ENCODE measurements at places on chromosomes 11 and 22.

GRCh38 chr11:77250881-77251640 is 50.4 kb downstream of the GDPD4 start:
- DNase-seq, result peak; percentile 75

DNA sequence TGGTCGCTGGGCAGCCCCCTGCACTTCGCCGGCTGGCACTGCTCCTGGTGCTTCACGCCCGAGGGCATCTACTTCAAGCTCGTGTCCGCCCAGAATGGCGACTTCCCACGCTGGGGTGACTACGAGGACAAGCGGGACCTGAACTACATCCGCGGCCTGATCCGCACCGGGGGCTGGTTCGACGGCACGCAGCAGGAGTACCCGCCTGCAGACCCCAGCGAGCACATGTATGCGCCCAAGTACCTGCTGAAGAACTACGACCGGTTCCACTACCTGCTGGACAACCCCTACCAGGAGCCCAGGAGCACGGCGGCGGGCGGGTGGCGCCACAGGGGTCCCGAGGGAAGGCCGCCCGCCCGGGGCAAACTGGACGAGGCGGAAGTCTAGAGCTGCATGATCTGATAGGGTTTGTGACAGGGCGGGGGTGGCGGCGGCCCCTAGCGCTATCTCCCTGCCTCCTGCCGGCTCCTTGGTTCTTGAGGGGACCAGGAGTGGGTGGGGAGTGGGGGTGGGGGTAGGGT is 13.5 kb upstream of the MIEF1 start:
- no peak for DNase-seq

DNA sequence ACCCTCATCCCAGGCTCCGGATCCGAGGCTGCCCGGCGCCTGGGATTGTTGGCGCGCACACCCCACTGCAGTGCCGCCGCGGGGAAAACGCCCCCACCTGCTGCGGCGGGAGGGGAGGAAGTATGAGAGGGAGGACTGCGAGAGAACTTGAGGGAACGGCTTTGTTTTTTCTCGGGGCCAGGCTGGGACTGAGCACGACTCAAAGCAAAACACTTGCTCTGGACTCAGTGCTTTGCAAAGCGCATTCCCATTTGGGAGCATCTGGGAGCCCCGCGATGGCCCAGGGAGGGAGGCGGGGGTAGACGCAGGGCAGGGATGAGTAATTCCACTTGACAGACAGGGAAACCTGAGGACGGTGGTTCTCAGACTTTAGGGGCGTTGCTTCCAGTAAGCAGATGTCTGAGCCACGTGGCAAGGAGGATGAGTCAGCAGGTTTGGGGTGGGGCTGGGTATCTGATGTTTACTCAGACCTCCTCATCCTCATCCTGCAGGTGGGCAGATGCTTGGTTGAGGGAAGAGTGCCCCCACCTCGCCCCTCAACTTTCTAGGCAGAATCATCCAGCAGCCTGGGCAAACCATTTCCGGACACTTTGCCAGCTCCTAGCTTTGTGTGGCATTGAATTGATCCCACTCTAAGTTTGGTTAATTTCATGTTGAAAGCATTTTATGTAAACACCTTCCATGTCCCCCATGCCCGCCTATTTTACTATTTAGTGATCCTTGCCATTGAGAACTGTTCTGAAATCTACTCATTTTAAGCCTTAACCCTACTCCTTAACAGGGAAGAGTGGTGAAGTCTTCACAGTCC is 1.5 kb downstream of the MIAT start:
- peak; percentile 90 for DNase-seq

- DNase-seq, result peak; percentile 100
These were observed 340.1 kb downstream of the MN1 start for GRCh38 chr22:27461470-27461869.

GRCh38 chr11:96329855-96330510 is 13.0 kb downstream of the MAML2 start:
- peak; percentile 52 for DNase-seq

- DNase-seq, result peak; percentile 33
These were observed 375.9 kb downstream of the GUCY1A2 start for GRCh38 chr11:106642331-106642730.

DNA sequence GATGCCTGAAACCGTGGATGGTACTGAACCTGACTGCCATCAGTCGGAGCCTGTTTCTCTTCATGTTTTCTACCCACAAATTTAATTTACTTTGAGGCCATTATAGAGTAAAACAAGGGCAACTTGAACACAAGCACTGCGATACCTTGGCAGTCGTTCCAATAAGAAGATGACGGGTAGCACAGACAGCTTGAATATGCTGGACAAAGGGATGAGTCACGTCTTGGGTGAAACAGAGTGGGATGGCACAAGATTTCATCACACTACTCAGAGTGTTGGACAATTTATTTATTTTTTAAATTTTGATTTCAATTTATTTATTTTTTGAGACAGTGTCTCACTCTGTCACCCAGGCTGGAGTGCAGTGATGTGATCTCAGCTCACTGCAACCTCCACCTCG is 5.7 kb downstream of the DIXDC1 start:
- DNase-seq, result peak; percentile 51

DNA sequence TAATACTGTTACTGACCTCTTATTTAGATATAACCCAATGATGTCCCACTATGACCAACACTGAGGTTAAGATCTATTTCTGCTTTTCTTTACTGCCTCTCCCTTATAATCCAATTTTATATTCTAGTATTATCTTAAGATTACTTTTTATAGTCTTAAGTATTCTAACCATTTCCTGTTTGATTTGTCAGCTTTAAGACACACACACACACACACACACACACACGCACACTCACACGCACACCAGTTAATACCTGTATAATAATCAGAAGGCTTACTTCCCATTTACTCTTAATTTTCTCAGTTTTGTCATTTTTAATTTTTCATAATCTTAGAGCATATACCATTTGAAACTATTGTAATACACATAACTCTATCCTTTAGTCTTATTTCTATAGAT is 226.0 kb upstream of the C11orf87 start:
- DNase-seq, result peak; percentile 60

- no peak for DNase-seq
These were observed 638.5 kb downstream of the NELL1 start for GRCh38 chr11:21307874-21308273.

DNA sequence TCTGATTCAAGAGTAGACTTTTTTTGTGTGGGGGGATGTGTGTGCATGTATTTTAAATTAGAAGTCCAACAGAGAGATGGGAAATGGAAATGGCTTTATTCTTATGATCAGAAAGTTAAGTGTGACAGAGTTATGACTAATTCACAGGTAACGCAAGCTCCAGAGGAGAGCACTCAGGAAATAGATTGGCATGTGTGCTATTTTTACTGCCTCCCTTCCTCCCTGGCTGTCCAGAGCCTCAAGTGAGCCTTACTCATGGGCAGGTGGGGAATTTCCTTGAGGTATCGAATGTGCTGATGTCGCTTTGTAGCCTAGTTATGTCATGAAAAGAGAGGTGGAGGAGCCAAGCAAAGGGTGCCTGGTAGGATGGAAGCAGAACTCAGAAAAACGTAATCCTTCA is 70.3 kb upstream of the BDNF start:
- no peak for DNase-seq

DNA sequence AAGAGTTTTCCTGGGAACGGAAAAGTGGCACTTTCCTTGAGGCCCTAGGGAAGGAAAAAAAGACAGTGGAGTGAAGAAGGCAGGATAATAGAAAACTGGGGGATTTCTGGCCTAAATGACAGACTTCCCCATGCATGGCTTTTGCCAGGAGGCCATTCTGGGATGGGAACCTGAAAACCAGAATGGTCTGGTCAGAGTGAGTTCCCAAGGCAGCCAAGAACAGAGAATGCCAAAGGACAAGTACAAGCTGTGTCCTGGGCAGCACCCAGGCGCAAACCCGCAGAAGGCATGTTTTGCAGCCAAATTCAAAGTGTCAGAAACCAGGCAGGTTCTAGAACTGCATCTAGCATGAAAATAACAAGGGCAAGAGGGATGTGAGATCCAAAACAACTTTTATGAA is 162.4 kb downstream of the SPON1 start:
- no peak for DNase-seq

DNA sequence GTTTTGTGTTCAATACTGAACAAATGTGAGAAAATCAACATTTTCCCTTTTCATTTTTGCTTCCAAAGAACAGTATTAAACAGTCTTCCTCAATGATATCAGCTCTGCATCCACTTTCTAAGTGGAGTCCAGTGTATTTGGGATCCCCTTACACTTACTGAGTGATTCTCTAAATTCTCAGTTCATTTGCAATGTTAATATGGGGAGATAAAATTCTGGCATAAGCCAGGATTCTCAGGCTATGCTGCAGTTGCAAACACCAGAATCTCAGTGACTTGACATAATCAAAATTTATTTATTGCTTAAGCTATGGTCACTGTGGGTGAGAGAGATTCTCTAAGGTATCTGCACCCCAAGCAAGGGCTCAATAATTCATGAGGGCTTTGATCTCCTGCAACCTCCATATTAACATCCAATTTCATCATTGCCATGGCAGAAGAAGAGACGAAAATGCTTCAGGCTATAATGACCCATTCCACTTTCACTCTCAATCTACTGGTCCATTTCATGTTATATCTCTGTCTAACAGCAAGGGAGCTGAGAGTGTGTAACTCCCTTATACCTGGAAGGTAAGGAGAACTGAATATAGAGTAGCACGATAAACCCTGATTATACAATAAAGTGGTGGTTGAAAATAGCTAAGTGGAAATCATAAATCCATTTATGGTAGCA is 64.1 kb upstream of the CARD18 start:
- no peak for DNase-seq

GRCh38 chr11:61756452-61757212 is 4.2 kb downstream of the MYRF start:
- DNase-seq, result peak; percentile 88

GRCh38 chr11:128481135-128481534 is 106.2 kb downstream of the ETS1 start:
- DNase-seq, result no peak
